Activated T-helper 17 cell treated with anti-CD3 and anti-CD28 coated beads, Interleukin-2, amount 50 U/mL, for 72 hours (primary cell): ENCODE measurements at places on chromosomes 16 and 17. TPM values are rescaled to one million over a fixed set of nuclear protein-coding genes. Genes with fewer than 3 reads are reported as not detected.

SLC35G6 gene
- not detected for total RNA-seq

OTOP2 gene
- not detected for total RNA-seq

SCARF1 gene
- 2.5 TPM for total RNA-seq

HIC1 gene
- total RNA-seq: 24.4 TPM

TMEM238L gene
- total RNA-seq: not detected

ACSM3 gene
- total RNA-seq: 13.3 TPM

SLFN14 gene
- 0.08 TPM for total RNA-seq

NLK gene
- total RNA-seq: 11.6 TPM

RAB26 gene
- 0.28 TPM for total RNA-seq

C17orf100 gene
- total RNA-seq: 1.1 TPM

- no peak for ATAC-seq
Observed at GRCh38 chr16:65788434-65789140, 577.9 kb upstream of the CDH5 start.

GRCh38 chr17:9151091-9151490, 129.8 kb downstream of the NTN1 start:
- no peak for ATAC-seq

GRCh38 chr17:31167111-31167510, 72.3 kb downstream of the NF1 start:
- ATAC-seq: no peak

- ATAC-seq: peak; percentile 81
Observed at GRCh38 chr17:7023576-7024401, 939 bp downstream of the BCL6B start.

DNA sequence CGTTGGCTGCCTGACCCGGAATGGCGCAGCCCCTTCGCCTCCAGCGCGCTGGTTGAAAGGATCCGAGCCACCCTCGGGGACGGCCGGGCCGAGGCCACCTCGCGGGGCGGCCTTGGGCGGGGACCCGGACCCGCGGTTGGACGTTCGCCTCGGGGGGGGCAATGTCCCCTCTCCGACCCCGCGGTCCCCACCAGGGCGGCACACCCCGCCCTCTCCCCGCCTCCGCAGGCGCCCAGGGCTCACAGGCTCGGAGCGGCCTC, 1.0 kb upstream of the SOX8 start:
- no peak for ATAC-seq

DNA sequence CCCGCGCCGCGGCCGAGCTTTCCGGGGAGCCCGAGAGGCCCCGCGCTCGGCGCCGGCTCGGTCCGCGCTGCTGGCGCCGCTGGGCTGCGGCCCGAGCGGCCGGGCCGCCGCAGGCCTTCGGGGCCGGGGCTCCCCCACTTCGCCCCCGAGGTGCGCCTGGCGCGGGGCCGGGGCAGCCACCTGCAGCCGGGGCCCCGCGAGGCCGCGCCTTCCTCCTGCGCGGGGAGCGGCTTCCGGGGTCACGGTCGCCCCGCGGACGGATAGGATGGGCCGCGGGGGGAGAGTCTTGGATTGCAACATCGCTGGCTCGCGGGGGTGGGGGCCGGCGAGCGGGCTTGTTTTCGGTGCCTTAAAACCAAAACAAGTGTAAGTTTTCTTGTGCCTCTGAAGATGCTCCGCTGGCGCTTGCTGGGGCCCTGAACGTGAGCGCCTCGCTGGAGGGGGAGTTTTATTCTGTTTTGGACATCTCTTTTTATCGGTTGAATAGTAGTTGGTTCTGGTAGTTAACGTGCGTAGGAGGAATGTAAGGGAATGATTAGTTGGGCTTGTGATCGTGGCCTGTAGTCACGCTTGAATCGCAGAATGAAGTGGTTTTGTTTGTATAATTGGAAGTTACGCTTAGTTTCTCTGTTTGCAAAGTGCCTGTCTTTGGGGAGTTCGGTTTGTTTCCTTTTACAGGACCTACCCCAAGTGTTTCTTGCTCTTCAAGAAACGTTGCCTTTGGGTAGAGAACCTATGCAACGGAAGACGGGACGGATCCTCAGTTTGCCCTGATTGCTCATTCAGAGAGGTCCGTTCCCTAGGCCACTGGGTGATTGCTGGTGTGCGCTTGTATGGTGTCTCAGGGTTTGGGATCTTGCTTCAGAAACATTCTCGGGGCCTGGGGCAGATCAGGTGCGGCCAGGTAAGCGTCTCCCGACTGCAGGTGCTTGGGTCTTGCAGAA, 724 bp downstream of the UBE2I start:
- ATAC-seq: peak; percentile 28

- ATAC-seq: no peak
Observed at GRCh38 chr16:68508013-68508412, 31.1 kb upstream of the ZFP90 start.

- ATAC-seq: no peak
Observed at GRCh38 chr17:48471817-48472410, 41.9 kb upstream of the SKAP1 start.

DNA sequence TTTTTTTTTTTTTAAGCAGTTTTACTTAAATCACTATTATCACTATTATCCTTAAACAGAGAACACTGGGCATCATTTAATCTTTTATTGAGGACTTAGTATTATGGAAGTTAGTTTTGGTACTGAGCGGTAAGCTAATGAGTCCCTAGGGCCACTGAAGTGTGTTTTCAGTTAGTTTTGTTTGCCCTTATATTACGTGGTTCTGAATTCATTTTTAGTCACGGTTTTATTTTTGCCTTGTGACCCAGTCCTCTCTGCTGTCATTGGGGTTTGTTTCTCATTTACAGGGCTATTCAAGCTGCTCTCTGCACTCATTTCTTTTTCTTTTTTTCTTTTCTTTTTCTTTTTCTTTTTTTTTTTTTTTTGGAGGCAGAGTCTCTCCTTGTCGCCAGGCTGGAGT, 17.3 kb downstream of the RABEP1 start:
- peak; percentile 65 for ATAC-seq

- no peak for ATAC-seq
Observed at GRCh38 chr17:40312893-40313667, 4.1 kb downstream of the RARA start.

DNA sequence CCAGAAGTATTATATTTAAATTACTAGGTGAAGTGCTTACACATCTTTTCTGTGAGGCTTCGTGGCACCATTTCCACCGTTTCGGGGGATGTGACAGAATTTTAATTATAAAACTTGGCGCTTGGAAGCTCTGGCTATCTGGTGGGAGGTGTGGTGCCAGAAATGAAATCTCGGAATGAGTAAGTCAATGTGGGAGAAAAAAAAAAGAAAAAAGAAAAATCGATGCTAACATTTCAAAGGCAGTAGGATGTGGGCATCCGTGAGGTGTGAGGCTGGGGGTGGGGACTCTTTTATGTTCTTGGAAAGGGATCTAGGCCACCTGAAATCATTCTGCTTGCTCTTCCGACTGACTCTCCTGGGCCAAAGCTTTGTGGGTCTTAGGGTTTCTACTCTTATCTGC, 21.9 kb downstream of the CPPED1 start:
- ATAC-seq: peak; percentile 98

DNA sequence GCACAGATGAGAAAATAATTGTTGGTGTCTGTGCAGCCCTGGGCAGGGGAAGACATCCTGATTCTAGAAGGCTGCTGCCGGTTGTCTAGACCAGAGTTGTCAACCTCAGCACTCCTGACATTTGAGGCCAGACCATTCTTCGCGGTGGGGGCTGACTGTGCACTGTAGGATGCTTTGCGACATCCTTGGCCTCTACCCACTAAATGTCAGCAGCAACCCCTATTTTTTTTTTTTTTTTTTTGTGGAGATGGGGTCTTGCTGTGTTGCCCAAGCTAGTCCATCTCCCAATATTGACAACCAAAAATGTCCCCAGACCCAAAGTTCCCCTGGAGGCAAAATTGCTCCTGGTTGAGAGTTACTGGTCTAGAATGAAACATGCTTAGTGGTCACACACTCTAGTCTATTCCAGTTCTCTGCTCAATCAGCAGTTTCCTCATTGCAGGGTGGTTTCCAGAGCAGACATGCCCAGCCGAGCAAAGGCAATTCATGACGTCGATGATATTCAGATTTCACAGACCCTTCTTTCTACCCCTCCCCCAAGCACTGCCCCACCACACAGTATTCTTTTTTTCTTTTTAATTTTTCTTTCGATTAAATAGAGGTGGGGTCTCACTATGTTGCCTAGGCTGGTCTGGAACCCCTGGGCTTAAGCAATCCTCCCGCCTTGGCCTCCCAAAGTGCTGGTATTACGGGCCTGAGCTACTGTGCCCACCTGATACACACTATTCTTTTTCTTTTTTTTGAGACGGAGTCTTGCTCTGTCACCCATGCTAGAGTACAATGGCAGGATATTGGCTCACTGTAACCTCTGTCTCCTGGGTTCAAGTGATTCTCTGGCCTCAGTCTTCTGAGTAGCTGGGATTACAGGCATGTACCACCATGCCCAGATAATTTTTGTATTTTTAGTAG, 9.0 kb downstream of the C17orf99 start:
- ATAC-seq: peak; percentile 66

DNA sequence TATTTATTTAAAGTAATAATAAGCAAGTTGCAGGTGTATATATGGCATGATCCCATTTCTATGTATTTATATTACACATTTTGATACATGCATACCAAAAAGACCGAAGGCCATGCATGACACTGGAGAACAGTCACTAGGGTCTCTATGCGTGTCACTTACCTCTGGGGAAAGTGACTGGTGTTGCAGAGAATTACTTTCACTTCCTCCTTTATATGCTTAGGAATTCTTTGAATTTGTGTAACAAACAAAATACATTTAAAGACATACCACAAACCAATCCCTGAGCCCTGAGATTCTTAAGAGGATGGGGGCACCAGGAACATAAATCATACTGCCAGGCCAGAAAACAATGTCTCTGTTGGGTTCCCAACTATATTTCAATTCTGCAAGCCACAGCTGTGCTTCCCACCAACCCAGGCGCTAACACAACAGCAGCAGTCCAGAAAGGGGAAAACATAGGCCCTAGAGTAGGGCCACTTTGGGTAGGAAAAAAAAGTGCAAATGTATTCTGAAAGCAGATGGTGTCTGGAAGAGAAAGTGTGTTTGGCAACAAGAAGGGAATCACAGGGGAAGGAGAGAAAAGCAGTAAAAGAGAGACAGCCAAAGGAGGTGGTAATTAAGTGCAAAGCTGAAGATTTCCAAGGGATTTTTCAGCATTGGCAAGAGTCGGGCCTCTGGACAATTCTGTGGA, 24.5 kb upstream of the HYDIN start:
- ATAC-seq: no peak

DNA sequence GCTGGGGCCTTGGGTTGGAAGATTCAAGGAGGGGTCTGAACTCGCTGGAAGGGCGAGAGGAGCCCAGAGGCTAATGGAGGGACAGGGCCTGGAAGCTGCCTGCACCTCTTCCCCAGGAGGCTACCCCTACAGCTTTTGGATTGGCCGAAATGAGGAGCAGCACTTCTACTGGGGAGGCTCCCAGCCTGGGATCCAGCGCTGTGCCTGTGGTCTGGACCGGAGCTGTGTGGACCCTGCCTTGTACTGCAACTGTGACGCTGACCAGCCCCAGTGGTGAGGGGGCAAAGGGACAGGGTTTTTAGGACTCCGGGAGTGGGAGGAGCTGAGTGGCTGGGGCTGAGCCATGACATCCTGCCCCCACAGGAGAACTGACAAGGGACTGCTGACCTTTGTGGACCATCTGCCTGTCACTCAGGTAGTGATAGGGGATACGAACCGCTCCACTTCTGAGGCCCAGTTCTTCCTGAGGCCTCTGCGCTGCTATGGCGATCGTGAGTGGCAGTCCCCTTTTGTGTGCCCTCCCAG, 8.8 kb downstream of the CNTNAP1 start:
- ATAC-seq: no peak

DNA sequence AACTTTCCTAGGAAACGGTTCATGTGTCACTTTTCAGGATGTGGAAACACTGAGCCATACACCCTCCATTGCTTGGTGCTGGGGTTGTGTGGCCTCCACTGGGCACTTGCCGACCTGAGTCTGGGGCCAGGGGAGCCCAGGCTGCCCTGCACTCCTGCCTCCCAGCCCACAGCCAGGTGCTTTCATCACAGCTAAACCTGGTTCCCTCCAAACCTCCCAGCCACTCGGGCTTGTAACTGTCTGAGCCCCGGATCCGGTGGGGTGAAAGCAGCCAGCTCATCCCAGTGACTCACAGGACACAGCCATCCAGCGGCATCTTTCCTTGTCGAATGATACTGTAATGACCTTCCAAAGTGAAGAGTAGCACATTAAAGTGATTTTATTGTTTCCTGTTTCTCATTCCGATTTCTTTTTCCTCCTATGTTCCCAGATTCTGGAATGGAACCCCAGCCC, 19.8 kb downstream of the CARHSP1 start:
- no peak for ATAC-seq

DNA sequence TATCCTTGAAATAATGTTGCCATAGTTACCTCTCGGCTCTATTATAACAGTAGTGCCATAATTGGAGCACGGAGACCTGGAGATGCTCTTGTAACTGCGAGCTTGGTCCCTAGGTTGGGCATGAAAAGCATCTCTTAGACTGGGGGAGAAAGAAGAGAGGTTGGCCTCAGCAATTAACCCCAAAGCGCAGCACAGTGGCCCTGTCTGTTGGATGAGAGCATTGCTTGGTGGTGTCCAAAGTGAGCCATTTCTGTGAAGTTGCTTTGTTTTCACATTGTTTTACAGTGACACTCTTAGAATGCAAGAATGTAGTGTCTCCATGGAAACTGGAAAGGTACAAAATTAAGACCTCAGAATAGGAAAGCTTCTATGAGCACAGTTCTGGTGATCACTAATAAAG, 660.7 kb upstream of the EEF2KMT start:
- ATAC-seq: no peak

DNA sequence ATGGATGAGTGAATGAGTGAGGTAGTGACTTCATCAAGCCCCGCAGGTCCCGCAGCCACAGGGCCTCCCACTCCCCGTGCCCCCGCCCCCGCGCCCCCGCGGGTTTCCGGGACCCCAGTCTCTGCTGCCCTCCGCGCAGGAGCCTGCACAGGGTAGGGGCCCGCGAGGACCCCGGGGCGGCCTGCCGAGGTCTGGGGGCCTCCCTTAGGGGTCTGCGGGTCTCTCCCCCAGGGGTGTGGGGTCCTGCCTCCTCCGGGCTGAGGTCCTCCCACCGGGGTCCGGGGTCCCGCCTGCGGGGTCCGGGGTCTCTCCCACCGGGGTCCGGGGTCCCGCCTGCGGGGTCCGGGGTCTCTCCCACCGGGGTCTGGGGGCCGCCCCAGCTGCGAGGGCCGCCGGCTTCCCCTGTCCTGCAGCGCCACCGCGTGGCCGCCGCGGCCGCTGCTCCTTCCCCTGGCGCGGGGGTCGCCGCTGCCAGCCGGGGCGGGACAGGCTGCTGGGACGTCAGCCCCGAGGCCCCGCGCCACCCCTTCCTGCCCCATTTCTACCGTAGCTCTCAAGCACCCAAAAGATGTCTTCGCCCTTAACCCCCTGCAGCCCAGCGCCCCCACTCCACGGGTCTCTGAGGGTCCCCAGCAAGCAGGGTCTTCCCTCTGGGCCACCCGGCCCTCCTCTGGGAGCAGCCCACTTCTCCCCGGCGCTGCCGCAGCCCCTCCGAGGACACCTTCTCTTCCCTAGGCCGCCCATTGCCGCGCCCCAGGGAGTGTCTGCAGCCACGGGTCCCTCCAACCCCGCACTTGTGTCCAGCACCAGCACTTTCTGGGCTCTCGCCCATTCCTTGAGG, 10.4 kb upstream of the CHMP6 start:
- ATAC-seq: no peak

- ATAC-seq: no peak
Observed at GRCh38 chr16:14454391-14454790, 175.7 kb downstream of the PARN start.
